ENCODE measurements at places on chromosomes 6 and 20.
A peak's percentile ranks its signal among the peaks of the same experiment; 100 is the strongest.

DNA sequence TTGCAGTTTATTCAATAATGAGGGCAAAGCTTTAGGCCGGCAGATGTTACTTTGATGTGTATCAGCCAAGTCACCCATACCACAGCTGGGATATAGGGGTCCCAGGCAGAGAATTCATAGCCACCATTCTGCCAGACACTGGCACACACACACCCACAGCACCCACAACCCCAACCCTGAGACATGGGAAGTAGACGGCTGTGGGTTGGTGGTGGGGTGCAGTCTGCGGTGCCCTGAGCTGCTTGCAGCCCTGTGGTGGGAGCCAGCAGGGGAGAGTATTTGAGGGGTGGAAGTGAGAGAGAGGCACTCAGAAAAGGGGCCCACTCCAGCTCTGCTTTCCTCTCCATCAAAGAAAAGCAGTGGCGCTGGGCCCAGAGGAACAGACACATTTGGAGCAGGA lies 125.3 kb downstream of the FOXO3 start:
- no peak for DNase-seq

DNA sequence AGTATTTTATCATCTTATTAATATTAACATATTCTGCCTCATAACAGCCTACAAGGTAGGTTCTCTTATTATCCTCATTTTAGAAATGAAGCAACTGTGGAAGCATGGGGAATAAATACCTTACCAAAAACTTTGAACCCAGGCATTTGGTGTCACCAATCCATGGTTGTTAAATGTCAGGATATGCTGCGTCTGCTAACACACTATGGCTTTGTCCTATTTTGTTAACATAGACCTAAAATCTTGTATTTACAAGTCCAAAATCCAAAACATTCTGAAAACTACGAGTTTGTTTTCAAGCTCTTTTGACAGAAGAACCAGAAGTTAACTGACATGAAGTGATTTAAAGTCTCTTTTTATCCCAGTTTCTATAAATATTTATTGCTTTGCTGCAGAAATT lies 53.4 kb downstream of the BMP5 start:
- DNase-seq, result no peak

- no peak for DNase-seq
These were observed 23.4 kb upstream of the APMAP start for GRCh38 chr20:25015986-25016385.

DNA sequence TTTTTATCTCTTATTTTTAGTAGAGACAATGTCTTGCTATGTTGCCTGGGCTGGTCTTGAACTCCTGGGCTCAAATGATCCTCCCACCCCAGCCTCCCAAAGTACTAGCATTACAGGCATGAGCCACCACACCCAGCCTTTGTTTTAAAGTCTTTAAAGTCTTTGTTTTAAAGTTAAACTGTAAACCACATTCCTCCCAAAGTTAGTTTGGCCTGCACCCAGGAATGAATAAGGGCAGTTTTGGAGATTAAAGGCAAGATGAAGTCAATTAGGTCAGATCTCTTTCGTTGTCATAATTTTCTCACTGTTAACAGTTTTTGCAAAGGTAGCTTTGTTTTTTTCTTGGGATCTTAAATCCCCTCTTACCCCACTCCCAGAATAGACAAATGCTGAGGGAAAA lies 63.8 kb downstream of the UBR2 start:
- no peak for DNase-seq

DNA sequence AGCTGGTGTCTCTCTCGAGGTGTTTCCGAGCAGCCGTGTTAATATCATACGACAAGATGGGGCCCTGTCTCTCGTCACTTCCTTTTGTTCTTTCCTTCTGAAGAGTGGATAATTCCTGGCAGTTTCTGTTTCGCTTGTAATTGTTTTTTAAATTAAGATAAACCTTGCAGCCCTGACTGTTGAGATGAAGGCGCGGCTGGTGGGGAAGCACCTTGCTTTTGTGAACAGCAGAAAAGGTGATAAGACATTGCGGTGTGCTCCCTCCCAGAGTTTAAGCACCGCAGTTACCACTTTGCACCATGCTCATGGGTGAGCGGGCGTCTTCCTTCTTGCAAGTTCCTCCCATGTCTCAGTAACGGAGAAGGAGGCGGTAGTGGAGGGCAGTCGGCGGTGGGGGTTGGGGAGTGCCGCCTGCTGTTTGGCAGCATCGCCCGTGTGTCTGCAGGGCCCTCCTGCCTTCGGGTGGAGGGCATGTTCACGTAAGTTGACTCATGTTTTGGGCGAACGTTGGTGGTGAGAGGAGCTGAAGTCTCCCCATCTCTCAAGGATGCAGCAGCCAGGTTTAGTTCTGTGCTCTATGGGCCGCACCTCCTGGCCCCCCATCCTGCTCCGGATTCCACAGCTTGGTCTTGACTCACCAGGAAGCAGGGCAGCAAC lies 345.9 kb downstream of the TAF4 start:
- DNase-seq, result no peak

DNA sequence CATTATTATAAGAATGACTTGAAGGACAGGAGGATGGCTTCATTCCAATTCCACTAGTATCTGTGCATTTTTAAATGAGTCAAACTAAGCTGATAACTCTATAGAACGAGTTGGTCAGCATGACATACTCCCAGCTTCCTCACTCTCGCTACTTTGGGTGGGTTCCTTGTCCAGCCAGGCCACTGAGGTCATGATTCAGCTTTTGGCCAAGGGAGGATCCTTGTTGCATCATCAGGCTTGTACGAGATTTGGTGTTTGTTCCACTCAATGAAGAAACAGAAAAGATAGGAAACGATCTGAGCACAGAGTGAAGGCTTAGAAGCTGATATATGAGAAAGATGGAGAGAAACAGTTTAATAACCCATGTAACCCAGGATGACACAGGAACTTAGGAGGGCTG lies 19.8 kb downstream of the NEDD9 start:
- no peak for DNase-seq

- no peak for DNase-seq
These were observed 120.4 kb downstream of the TOX2 start for GRCh38 chr20:44034965-44035635.

DNA sequence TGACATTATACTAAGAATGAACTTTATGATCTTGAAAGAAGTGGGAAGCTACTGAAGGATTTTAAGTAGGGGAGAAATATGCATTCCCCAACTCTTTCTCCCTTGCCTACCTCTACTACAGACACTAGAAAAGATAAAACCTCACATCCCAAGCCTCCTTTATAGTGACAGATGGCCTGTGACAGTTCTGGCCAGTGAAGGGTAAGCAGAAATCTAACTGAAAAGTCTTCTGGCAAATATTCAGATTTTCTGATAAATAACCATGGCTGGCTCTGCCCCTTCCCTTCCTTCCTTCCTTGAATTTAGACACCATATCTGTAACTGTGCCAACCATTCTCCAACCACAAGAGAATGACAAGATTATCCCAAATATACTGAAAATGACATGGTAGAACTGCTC lies 10.2 kb upstream of the BEND6 start:
- no peak for DNase-seq

DNA sequence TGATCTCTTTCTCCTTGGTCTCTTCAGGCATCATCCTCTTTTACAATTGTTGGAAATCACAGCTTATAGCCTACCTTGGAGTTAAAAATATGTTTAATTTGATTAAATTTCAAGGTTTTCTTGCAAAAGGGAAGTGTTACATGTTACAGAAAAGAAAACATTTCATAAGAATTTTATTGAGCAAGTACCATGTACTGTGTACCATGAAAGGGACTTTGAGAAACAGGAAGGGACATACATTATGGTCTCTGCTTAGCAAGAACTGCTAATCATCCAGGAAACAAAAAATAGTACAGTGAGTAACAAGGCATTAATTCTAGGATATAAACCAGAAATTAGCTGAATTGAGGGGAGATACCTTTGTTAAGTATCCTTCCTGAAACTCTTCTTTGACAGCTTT lies 145.3 kb upstream of the SPACA1 start:
- no peak for DNase-seq

- peak; percentile 62 for DNase-seq
These were observed 108.5 kb downstream of the MAN1A1 start for GRCh38 chr6:119241111-119241465.

- no peak for DNase-seq
These were observed 1.9 kb downstream of the RAB32 start for GRCh38 chr6:146545581-146545980.

- DNase-seq, result no peak
These were observed 283.4 kb downstream of the TBC1D7 start for GRCh38 chr6:13044896-13045295.

- DNase-seq, result no peak
These were observed 30.2 kb upstream of the RNF8 start for GRCh38 chr6:37323580-37323979.

DNA sequence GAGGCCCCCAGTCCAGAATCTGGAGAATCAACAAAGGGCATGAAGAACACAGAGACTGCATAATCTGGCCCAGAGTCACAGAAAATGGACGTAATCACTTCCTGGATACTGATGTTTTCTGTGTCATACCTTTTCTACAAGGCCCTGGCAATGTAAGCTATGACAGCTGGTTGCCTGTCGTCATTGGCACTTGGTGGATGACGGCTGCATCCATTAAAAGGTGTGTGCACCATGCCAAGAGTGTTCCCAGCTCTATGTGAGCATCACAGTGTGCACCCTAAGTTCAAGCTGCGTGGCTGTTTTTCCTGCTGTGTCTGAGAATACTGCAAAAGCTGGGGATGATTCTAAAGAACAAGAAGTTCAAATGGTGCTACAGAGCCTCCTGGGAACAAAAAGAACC lies 275.2 kb upstream of the CNR1 start:
- DNase-seq, result no peak

GRCh38 chr6:81763968-81764367 lies 11.5 kb upstream of the TENT5A start:
- DNase-seq, result no peak

DNA sequence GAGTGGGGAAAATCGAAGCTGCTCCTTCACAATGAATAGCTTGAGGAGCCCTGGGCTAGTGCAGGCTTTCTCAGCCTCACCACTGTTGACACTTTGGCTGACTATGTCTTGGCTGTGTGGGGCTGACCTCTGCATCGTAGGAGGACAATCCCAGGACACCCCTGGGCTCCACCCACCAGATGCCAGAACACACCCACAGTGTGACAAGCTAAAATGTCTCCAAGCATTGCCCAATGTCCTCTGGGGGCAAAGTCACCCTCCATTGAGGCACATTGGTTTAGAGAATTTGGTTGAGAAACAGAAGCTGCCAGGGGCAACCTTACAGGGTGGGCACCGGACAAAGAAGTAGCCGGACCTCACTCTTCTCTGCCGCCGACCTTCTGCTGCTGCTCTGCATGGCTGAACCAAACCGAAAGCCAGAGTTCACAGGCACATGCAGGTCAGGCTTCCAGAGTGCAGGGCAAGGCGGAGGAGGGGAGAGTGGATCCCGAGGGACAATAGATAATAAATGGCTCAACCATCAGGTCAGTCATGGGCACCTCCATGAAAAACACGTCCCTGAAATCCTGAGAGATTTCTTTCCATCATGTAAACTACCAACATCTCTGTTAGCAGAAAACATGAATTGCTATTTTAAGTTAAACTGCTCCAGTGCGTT lies 189.0 kb downstream of the LRFN2 start:
- DNase-seq, result peak; percentile 82

- no peak for DNase-seq
These were observed 34.9 kb upstream of the HECA start for GRCh38 chr6:139099984-139100383.

- no peak for DNase-seq
These were observed 23.0 kb downstream of the L3MBTL1 start for GRCh38 chr20:43530321-43531090.

DNA sequence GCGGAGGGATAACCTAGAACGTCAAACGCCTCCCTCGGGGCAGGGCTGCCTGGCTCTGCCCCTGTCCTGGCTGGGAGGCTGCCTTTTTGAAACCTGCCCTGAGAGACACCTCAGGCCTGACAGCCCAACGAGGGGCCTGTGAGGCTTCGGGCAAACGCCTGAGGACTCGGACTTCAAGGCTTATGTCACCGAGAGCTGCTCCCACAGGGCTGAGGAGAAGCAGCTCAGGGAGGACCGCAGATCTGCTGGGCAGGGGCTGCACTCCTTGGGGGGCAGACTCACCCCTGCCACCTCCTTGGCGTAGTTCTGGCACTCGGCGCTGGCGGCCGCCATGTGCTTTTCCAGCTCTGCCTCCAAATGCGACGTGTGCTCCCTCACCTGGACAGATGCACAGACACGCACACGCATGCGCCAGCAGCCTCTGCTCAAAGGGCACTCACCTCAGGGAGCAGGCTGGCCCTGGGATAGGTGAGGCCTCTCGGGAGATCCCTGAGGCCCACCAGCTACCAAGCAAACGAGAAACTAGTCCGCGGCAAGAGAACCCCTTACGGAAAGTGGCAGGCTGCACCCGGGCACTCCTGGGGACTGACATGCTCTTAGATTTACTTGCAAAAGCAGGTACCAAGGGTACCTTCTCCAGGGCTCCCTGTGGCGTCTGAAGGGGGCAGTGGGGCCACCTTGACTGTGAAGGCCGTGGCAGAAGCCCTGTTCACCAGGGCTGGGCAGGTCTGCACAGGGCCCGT lies 49.6 kb downstream of the DSTN start:
- peak; percentile 16 for DNase-seq

- DNase-seq, result no peak
These were observed 671 bp downstream of the EFHC1 start for GRCh38 chr6:52420668-52421358.

DNA sequence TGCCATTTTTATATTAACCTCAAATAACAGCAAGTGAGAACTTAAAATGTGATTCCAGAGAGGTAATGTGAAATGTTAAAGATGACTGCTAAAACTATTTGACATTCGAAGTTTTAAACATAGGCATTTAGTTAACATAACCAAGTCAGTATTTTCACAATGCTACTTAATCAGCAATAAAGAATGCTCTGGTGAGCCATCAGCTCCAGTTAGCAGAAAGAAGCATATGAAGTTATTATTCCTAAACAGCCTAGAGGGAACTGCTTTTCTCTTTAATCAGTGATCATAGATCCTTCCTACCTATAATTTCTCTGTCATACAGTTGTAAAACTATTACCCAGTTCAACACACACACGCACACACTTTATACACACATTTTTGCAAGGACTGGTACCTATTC lies 60.1 kb downstream of the MMS22L start:
- DNase-seq, result no peak

DNA sequence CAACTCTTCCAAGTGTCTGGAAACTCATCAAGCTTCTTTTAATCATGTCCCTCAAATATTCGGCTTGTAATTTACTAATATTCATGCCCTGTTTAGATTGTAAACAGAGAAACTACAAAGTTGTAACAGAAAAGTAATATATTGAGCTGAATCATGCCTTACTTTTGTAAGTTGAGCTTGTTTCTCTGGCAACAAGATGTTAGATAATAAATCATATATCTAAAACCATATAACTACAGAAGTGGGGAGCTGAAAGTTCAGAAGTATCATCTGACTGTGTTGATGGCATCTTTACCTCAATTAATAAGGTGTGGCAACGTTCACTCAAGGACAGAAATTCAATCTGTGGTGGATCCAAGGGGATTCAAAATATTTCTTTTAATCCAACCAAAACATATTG lies 263.9 kb downstream of the PLCB1 start:
- no peak for DNase-seq

- DNase-seq, result no peak
These were observed 89.0 kb downstream of the SLX4IP start for GRCh38 chr20:10524034-10524476.

- DNase-seq, result no peak
These were observed 29.5 kb upstream of the LRRC1 start for GRCh38 chr6:53765270-53765669.

Measured in right lobe of liver (tissue), 6 donors.